Keratinocyte (primary cell): ENCODE measurements at places on chromosomes 16 and 17.

DNA sequence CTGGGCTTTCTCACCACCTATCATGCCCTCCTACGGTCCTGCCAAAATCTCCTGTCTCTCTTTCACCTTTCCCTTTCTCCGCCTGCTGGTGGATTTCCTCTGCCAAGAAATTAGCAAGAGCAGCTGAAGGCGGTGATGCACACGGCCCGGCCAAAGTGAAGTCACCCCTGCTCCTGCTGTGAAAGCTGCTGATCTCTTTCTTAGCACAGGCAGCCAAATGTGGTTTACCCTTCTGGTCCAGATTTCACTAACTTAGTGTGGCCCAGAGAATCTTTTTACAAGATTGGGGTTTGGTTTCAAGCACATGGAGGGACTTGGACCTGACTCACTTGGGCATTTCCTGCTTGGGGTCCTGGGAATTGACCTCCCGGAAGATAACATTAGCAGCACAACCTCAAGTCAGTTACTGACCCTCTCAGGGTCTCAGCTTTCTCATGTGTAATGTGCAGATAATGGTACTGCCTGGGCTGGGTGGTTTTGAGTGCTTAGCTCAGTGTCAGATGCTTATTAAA lies 155.7 kb downstream of the SOCS1 start:
- no peak for DNase-seq

- DNase-seq = no peak
Measured at GRCh38 chr17:76529224-76530094, 8.1 kb downstream of the CYGB start.

DNA sequence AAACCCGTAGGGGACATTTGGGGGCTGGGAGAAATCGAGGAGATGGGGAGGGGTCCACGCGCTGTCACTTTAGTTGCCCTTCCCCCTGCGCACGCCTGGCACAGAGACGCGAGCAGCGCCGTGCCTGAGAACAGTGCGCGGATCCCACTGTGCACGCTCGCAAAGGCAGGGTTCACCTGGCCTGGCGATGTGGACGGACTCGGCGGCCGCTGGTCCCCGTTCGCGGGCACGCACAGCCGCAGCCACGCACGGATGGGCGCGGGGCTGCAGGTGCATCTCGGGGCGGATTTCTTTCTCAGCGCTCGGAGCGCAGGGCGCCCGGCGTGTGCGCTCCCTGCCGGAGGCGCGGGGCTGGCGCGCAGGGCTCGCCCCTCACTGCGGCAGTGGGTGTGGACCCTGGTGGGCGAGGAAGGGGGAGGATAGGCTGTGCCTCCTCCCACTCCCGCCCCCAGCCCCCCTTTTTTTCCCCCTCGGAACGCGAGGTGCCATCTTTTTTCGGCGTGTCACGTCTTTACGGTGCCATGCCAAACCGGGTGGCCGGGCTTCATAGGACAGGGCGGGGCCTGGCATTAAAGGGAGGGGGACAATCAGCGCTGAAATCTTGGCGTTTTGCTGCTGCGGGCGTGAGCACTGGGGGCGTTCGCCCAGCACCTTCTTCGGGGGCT lies 1.1 kb downstream of the MAPT start:
- DNase-seq = no peak

DNA sequence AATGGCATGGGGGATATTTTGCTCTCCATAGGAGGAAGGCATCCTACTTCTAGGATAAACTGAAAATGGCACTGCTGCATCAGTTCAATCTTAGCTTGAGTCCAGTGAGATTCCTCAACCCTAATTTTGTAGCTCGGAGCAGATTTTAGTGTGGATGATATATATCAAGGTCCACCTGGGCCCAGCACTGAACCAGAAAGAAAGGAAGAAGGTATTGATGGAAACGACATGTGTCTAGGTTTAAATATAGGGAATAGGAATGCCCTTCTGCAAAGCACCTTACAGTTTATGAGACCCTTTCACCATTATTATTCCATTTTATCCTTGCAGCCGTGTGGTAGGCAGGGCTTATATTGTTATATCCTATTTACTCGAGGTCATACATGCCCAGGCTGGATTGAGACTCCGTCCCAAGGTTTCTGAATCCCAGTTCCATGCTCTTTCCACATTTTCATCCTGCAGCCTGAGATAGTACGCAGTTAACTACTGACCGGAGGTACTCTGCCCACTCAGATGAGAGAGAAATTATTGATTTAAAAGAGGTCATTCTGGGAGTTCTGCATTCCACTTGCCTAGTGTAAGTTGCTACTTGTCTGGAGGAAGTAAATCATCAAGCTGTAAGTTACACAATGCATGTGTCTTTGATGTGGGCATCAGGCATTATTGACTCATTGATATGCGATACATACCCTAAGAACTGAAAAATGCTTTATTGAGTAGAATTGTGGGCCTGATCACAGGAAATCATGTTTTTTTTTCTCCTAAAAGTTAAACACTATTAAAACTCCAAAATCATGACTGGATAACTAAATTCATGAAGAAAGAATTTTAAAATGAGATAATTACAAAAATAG lies 10.1 kb downstream of the KRT39 start:
- DNase-seq = peak; percentile 93

DNA sequence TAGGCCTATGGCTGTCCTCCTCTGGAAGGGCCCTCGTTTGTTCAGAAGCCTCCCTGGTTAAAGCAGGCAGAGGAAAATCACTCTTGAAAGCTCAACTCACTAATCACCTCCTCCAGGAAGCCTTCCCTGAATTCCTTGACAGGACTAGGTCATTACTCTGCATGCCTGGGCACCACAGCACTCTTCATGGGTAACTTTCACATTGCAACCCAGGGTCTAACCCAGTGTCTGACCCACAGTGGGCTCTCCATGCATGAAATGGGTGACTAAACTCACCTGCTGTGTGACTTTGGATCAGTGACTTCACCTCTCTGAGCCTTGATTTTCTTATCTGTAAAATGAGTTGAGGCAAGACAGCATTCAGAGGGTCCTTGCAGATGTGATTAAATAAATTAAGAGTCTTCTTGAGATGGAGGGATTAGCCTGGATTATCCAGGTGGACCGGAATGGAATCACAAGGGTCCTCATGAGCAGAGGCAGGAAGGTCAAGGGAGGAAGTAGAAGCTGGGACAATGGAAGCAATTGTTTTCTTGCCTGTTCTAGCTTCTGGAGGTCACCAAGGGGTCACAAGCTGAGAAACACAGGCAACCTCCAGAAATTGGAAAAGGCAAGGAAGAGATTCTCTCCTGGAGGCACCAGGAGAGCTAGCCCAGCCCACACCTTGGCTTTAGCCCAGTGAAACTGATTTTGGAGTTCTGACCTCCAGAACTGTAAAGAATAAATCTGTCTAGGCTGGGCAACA lies 3.8 kb upstream of the RAI1 start:
- DNase-seq = no peak

GRCh38 chr17:73725794-73726515 lies 81.7 kb upstream of the SDK2 start:
- DNase-seq = no peak

DNA sequence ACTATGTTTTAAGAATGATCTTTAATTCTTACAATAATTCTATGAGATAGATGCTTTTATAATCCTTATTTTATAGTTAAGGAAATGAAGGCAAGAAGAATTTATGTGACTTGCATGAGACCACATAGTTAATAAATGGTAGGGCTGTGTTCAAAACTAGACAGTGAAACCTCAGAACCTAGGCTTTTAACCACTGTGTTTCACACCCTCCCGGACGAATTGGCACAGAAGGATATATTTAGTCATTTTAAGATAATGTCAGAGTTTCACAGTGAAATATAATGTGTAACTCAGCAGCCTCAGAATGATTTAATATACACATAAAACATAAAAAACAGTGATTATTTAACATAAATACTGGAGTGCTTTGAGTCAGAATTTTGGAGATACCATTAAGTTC lies 57.0 kb downstream of the NSRP1 start:
- no peak for DNase-seq

GRCh38 chr17:47733674-47734410 lies 806 bp downstream of the TBX21 start:
- no peak for DNase-seq

DNA sequence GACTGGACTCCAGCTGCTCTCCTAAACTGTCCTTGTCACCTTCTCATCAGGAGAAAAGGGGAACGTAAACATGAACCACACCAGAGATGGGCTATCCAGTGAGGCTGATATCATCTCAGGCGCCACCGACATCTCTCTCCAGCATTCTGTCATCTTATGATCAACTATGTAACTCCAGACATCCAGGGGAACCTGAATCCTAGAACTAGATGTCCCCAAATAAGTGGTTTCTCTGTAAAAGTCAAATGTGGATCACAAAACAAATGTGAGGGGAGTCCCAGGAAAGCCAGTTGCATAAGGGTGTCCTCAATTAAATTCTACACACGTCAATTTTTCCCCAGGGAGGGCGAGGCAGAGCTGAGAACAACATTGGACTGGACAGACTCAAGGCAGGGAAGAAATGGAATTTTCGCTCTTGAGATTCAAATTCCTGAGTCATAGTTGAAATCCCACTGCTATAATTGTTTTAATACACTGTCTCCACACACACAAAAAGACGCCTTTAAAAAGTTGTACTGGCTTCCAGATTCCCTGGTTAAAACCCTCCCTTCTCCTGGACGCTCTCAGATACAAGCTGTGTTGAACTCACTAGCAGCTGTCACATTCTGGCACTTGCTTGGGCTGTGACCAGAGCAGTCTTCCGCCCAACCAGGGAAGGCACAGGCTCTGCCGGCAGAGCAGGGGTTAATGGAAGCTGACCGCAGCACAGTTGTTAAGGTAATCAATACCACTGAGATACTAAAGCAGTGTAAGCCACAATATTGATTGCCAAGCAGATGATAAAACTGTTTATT lies 62.6 kb downstream of the ZFHX3 start:
- DNase-seq = no peak

- DNase-seq = no peak
Measured at GRCh38 chr16:23302045-23302956, at the start of gene SCNN1B. TSS of gene SCNN1B (plus strand) at chr16:23302302. CDS start at chr16:23348600, 46,298 bp downstream.

DNA sequence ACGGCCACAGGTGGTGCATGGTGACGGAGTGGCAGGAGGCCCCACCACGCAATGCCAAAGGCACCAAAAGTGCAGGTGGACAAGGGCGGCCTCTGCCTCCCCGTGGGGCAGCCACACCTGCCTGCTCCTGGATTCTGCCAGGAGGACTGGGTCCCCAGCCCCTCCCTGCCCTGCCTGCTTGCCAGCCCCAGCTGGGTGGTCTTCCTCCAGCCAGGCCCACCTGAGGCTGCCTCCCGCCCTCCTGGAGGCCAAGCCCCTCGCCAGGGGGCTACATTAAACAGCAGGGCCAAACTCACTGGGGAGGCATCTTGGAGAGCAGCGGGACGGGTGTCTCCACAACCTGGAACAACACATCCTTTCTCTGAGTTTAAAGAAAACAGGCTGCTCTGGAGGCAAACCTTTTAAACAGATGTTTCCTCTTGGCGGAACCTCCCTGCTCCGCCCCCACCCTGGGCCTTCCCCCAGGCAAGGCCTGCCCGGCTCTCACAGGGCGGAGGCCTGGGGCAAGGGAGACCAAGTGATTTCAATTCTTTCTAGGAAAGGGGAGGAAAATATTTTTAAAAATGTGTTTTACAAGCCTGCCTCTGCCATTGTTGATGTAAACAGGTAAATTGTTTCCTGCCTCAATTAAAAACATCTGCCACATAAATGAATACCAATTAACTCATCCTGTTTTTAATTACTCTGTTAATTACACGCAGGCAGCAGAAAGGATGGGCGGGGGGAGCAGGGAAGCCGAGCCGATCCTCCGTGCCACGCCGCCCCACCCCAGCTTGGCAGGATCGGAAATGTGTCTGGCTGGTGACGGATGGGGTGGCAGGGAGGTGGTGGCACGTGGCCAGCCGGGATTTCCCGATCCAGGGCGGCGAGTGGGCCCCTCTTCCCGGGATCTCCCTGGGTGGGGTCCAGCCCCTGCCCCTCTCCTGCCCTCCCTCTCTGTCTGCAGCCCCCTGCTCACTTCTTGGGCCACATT lies 54.4 kb upstream of the PABPN1L start:
- no peak for DNase-seq

- DNase-seq = no peak
Measured at GRCh38 chr16:89051521-89052166, 42.0 kb upstream of the ACSF3 start.

DNA sequence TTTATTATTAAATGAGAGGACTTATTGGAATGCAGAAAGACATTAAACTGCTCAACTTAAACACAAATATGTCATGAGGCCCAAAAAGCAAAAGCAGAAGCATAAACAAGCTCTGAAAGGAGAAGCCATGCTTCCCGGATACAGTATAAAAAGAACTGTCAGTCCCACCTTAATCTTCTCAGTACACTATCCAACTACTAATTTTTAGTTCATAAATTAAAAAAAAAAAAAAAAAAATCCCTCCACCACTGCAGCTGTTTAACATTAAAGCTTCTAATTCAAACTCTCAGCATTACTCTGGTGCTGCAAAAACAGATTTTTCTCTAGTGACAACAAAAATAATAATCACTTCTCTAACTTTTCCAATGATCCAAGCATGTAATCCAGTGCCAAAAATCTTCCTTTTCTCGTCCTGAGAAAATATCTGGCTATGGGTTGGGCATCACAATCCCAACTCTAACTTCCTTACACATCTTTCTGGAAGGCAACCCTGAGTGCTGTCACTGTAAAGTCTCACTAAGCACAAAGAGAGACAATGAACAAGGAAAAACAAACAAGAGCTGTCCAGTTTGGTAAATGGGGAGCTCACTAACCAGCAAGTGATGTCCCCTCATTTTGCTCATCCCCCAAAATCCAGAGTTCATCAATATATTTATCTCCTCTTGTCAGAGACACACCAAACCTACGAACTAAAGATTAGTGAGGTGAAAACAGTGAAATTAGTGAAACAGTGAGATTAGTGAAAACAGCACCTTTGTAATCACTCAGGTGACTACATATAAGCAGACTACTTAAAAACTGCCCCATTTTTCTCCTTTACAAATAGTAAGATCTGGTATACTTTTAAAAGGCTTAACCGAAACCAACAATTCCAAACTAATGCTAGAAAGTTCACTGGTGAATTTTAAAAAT lies 5.5 kb downstream of the USP32 start:
- no peak for DNase-seq

- no peak for DNase-seq
Measured at GRCh38 chr17:66689221-66689620, 145.7 kb upstream of the CACNG5 start.

- no peak for DNase-seq
Measured at GRCh38 chr17:47949946-47950345, 7.7 kb downstream of the PRR15L start.
